Islet precursor cell (in vitro differentiated cells): ENCODE measurements at places on chromosomes 7 and 10.

DNA sequence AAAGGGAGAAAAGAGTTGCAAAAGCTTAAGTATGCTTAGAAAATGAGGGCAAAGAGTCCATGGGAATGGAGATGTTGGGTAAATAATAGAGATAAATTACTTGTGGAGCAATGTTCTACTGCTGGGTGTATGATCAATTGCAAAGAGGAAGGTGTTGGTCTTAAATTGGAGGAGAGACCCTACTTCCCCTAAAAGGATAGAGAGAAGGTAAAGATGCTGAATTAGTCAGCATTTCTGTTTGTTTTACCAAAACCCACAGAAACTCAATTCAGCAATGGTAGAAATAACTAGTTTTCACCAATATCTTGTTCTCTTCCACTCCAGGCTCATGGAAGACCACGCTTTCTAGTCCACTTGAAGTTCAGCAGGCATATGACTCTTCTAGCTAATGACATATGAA is 32.1 kb downstream of the ASB4 start:
- DNase-seq = no peak

DNA sequence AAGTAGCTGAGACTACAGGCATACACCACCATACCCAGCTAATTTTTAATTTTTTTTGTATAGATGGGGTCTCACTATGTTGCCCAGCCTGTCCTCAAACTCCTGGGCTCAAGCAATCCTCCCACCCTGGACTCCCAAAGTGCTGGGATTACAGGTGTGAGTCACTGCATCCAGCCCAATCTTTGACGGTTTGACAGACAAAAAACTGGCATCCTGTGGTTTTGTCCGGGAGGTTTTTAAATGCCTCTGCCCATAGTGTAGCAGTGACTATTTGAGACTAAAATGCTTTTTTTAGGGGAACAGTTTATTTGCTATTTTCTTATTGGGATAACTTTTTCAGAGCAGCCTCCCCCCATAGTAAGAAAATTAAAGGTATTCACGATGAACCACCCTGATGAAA is 523.7 kb upstream of the GALNT17 start:
- DNase-seq = no peak

DNA sequence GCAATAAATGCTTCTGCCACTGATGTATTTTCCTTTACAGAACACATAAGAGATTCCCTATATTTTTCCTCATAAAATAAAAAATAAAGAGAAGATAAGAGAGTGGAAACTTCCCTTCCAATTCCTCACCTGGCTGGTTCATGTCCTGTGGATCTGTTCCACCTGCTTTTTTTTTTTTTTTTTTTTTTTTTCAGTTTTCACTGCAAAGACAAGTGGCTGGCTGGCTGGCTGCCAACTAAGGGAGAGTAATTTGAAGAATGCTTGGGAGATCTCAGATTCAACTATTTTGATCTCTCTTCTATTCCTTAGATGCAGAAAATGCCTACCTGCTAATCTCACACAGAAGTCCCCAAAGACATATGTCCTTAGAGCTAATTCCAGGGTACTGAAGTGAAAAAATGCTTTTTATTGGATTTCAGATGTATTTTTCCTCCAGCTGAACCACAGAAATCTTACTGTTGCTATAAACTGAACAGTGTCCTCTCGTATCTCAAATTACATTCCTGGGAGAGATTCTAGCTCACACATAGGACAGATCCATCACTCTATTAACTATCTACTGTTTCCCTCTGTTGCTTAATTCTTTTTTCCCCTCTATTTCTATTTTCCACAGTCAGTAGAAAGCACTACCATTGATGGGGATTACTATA is 120.8 kb downstream of the NRCAM start:
- no peak for DNase-seq

- peak; percentile 51 for DNase-seq
These were observed 323.1 kb downstream of the PCLO start for GRCh38 chr7:82839555-82839954.

DNA sequence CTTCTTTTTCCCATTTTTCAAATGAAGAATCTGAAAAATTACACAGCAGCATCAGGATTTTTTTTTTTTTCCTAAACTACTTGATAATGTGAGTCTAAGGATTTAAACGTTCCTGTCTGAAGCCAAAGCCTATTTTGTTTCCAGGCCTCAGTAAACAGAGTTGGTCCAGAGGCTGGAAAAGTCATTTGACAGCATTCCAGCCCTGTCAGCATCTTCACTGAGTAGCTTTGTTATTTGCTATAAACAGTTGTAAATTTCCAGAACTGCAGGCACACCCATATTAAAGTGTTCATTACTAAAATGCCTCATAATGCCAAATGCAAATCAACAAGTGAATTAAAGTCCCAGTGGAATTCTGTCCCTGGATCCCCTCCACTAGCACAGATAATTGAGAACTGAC is 35.5 kb upstream of the KMT2E start:
- no peak for DNase-seq

GRCh38 chr10:93478873-93479272 is 3.3 kb downstream of the MYOF start:
- no peak for DNase-seq

- DNase-seq = peak; percentile 90
These were observed 116.1 kb downstream of the RNF216 start for GRCh38 chr7:5665094-5666025.

- DNase-seq = no peak
These were observed 121.3 kb downstream of the MPP7 start for GRCh38 chr10:28181478-28182096.

DNA sequence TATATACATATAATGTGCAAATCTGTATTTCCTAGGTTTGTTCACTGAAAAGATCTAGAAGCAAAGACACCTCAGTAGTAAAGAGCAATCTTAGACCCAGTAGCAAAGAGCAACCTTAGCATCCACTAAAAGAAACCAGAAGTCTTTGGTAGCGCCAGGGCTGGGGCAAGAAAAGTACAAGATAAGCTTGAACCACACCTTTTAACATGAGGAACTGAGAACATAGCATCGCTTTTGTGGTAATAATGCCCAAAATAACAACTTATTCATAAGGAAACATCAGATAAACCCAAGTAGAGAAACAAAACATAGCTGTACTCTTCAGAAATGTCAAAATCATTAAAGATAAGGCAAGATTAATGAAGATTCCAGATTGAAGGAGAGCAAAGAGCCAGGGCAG is 173.4 kb downstream of the IMMP2L start:
- DNase-seq = no peak

- no peak for DNase-seq
These were observed 27.1 kb downstream of the BMS1 start for GRCh38 chr10:42809676-42810075.

- no peak for DNase-seq
These were observed 107.2 kb downstream of the CNTNAP2 start for GRCh38 chr7:146223851-146224250.

DNA sequence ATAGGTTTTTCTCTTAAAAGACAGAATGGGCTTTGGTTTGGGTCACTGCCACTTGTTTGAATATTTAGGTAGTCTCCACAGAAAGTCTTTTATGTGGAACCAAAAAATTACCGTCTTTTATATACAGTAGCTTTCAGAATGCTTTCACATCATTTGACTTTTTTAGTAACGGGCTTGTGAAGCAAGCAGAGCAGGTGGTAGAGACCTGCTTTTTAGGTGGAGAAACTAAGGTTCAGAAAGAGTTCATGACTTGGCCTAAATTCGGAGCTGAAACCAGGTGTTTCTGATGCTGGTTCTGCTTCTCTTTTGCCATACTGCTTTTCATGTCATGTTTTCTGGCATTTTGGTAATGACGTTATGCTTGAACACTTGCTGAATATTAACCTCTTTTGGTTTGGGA is 36.3 kb downstream of the GARS1 start:
- no peak for DNase-seq

GRCh38 chr10:23402856-23403255 is 36.0 kb upstream of the OTUD1 start:
- DNase-seq = no peak

GRCh38 chr10:91756286-91756685 is 41.9 kb upstream of the TNKS2 start:
- no peak for DNase-seq

DNA sequence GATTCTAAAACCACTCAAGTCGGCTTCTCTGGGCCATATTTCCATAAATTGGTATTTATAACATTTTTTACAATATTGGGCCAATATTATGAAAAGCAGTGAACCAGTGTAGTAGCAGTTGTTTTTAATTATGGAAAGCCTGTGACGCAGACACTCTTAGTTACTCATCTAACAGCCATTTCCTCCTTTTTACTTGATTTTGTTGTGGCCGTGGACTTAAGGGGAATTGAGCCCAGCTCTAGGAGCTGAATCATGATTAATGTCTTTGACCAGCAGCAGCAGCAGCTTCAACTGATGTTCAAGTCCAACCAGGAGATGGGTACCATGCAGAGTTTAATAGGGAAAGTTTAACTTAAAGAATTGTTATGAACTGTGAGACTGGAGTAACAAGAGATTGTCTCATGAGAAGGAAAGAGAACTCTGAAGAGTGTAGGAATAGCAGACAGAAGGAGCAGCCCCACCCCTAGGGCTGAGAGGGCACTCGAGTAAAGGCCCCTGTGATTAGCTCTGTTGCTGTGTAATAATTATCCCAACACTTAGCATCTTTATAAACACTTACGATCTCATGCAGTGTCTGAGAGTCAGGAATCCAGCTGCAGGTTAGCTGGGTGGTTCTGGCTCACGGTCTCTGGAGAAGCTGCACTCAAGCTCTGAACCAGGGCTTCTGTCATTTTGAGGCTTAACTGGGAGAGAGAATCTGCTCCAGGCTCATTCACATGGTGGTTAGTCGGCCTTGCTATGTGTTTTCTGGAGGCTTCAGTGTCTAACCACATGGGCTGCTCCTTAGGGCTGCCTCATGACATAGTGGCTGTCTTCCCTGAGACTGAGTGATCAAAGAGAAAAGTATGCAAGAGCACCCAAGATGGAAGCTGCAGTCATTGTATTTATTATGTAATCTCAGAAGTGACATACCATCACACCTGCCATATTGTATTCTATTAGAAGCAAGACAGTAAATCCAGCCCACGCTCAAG is 4.6 kb downstream of the LANCL2 start:
- DNase-seq = no peak

DNA sequence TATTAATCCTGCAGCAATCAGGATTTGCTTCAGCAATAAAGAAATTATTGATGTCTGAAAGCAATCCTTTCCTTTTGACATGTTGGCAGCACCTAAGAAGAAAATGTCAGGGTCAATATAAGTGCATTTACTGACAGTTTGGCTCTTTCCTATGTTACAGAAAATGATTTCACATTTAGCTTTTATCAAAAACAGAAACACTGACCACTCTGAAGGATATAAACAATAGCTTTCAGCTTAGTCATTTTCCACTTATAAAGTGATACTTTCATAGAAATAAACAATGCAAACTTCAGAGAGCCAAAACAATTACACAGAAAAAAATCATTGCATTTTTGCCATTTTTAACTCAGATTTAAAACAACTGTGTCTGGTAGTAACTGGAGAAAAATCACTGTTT is 325.6 kb upstream of the KAT6B start:
- no peak for DNase-seq

DNA sequence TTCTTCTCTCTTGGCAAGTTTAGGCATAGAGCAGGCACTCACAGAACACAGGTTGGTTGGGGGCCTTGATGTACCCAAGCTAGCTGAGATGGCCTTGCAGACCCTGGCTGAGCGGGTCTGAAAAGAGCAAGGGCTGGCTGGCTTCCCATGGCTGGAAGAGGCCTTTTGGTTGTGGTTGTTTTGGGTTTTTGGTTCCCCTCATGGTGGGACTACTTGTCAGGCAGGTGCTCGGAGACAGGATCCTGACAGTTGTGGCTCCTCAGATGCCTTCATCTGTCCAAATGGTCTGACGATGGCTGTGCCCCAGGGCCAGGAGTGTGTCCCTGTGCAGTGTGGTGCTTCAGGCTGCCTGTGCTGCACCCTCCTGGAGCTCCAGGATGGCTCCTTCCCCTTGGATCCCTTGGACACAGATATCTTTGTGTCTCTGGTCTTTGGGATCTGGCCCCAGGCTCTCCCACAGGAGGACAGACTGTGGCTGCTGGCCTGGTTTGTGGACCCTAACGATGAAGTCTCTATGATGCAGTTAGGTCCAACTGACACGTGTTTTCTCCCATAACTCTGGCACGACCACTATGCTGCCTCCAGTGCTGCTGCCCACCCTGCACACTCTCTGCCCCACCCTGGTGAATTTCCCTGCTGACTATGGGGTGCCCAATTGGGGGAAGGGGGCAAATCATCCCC is 321.5 kb upstream of the ZNF32 start:
- peak; percentile 38 for DNase-seq

GRCh38 chr7:151061213-151062110 is 2.1 kb downstream of the SLC4A2 start:
- no peak for DNase-seq

DNA sequence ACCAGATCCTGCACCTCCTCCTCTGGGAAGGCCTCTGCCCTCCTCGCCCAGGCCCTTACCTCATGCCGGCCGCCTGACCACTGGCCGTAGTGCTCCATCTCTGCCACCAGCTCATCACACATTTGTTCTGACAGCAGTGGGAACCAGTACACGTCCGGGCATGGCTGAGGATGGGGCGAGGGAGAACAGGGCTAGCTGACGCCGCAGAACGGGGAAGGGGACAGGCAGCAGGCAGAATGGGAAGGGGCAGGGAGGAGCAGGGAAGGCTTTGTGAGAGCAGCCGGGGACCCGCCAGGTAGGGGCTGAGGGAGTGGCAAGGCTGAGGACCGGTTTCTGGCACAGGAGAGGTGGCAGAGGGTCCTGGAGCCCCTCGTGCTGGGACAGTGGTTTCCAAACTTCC is 8.0 kb upstream of the MOGAT3 start:
- DNase-seq = no peak

- DNase-seq = peak; percentile 70
These were observed 67.5 kb upstream of the CCNY start for GRCh38 chr10:35268791-35269257.

- DNase-seq = no peak
These were observed 175.0 kb downstream of the PLPP4 start for GRCh38 chr10:120632047-120632446.

GRCh38 chr10:7817576-7817975 is 729 bp upstream of the TAF3 start:
- DNase-seq = no peak

- DNase-seq = no peak
These were observed 282.5 kb downstream of the INHBA start for GRCh38 chr7:41420421-41420820.

GRCh38 chr7:91267171-91267955 is 3.1 kb downstream of the FZD1 start:
- peak; percentile 67 for DNase-seq

GRCh38 chr10:70334526-70335245 is 47.7 kb downstream of the LRRC20 start:
- no peak for DNase-seq

GRCh38 chr10:660970-661596 is 28.4 kb downstream of the DIP2C start:
- DNase-seq = peak; percentile 51

DNA sequence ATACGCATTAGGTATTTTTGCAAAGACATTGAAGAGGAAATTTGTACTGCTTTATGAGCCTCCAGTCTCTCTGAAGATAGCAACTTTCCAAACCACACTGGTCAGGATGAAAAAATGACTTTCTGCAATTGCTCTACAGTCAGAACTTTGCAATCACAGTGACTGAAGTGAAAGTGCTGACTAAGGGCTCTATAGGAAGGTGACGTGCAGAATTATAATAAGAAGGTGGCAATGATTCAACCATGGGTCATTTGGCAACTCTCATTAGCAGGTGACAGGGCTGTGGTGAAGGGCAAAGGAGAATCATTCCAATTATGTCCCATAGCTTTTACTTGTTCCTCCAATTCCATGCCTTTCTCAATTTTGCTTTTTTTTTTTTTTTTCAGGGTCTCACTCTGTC is 311.0 kb downstream of the ANKRD30A start:
- no peak for DNase-seq

- no peak for DNase-seq
These were observed 219.6 kb downstream of the PTEN start for GRCh38 chr10:88082806-88083596.
